ENCODE measurements at places on chromosomes 2 and 18.

GRCh38 chr2:9573013-9573720 is 17.5 kb upstream of the ADAM17 start:
- no peak for DNase-seq

- no peak for DNase-seq
Observed at GRCh38 chr2:197760293-197760657, 24.8 kb downstream of the BOLL start.

DNA sequence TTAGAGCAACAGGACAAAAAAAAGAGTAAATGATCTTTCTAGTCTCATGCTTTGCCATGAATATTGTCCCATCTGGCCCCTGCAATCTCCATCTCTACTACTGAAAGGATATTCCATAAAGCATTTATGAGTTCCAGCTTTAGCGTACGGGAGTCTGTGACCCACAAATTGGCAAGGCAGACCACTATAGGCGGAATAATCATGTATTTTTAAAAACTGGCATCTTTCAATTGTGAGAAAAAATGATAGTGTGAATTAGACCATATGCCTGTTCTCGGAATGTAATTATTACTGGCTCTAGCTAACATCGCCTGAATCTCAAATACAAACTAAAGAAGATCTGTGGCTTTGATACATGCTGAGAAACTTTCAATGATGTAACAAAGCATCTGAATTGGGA is 738.1 kb upstream of the NXPH2 start:
- no peak for DNase-seq

- no peak for DNase-seq
Observed at GRCh38 chr2:73685764-73686438, 43.7 kb upstream of the NAT8 start.

- DNase-seq, result no peak
Observed at GRCh38 chr2:120365236-120365793, 19.4 kb downstream of the INHBB start.

DNA sequence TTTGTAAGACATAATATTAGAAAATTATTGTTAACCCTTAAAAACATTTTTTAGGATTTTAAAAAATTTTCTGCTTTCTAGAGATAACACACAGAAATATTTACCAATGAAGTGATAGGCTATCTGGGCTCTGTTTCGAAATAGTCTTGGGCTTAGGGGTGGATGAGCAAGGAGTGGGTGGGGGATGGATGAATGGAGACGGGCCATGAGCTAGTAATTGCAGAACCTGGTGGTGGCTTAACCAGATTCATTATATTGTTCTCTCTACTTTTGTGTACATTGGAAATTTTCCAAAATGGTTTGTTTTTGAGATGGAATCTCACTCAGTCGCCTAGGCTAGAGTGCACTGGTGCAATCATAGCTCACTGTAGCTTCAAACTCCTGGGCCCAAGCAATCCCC is 89.6 kb downstream of the TCF7L1 start:
- DNase-seq, result no peak

- DNase-seq, result no peak
Observed at GRCh38 chr18:53521068-53521467, 703.4 kb downstream of the MBD2 start.

Data from coronary artery (tissue), 2 donors.